ENCODE measurements at places on chromosomes 2 and 18.
A peak's percentile ranks its signal among the peaks of the same experiment; 100 is the strongest.

DNA sequence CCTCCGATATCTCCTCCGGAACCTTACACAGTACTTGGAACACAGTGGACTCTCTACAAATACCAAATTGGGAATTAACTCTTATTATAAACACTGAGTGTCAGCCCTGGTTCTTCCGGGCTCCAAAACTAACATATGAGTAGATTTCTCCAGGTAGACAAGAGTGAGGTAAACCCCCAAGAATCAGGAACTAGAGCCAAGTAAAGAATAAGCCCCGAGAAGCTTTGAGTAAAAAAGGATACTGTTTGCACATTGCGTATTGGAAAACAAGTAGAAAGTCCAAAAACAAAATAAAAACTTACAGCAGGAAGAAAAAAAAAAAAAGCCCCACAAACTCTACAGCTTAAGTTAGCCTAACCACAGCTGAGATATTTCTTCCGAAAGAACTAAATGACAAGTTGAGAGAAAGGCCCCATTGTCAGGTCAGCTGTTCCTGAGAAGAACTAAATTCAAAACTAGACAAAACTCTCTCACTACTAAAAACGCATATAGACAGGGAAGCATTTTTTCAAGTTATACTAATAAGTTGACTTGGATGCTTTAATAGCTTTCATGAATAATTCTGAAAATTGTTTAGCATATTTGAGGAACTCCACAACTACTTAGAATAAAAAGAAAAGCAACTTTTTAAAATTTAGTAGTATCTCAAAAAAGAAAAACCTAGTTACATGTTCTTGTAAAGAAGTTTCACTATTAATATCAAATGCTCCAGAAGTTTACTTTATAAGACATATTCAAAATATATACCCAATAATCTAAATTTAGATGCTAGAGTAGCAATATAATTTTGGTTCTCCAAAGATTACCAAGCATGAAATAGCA is 4.3 kb upstream of the HAAO start:
- no peak for DNase-seq

GRCh38 chr2:83953697-83954096 is 505.4 kb downstream of the SUCLG1 start:
- no peak for DNase-seq

- DNase-seq = no peak
Measured at GRCh38 chr2:186531257-186531775, 45.3 kb downstream of the ZC3H15 start.

- no peak for DNase-seq
Measured at GRCh38 chr2:204360218-204361007, 184.9 kb upstream of the PARD3B start.

GRCh38 chr2:72757177-72757775 is 68.6 kb downstream of the EXOC6B start:
- DNase-seq = no peak

- no peak for DNase-seq
Measured at GRCh38 chr2:96897491-96898134, 27.7 kb upstream of the SEMA4C start.

DNA sequence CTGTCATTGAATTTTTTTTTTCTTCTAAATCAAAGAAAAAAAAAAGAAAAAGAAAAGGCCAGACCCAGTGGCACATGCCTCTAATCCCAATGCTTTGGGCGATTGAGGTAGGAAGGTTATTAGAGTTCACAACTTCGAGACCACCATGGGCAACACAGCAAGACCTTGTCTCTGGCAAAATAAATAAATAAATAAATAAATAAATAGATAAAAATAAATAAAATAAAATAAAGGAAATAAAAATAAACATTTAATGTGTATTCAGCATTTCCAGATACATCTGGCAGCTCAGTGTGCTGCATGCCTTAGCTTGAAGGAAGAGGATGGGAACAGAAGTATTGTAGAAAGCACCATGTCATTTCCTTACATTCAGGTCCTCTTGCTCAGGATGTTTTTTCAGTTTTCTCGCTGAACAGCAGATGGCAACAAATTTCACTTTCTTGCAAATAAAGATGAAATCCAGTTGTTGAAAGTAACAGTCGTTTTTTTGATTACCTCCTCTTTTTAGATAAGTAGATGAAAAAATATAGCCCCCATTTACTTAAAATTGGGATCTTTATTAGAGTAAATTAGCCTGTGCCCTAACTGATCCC is 25.7 kb upstream of the FAM178B start:
- DNase-seq = no peak

- DNase-seq = no peak
Measured at GRCh38 chr2:239000089-239000488, 152.2 kb downstream of the TWIST2 start.

DNA sequence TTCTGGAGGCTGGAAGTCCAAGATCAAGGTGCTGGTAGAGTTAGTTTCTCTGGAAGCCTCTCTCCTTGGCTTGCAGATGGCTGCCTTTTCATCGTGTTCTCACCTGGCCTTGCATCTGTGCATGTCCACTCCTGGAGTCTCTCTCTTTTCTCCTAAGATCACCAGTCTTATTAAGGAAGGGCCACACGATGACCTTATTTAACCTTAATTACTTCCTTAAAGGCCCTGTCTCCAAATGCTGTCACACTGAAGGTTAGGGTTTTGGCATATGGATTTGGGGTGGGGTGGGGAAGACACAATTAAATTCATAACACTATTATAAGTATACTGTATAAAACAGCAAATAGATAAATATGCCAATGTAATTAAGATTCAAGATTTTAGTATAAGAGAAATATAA is 402.4 kb upstream of the HS6ST1 start:
- no peak for DNase-seq

- no peak for DNase-seq
Measured at GRCh38 chr2:18514526-18515461, 45.7 kb downstream of the RDH14 start.

DNA sequence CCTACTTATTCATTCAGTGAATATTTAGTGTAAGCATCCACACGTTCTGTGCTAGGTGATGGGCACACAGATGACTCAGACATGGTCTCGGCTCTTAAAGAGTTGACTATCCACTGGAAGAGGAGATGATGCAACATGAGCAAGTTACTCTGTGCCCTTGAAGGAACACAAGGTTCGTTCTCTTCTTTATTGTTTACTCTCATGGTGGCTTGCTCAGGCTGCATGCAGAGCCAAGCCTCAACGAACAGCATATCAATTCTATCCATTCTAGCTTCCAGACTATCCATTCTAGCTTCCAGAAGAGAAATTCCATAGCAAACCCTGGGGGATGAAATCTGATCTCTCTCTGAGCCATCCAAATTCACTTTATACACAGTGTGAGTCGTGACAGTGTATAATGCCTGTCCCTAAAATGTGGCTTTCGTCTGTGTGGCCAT is 68.1 kb upstream of the CTAGE1 start:
- DNase-seq = no peak

DNA sequence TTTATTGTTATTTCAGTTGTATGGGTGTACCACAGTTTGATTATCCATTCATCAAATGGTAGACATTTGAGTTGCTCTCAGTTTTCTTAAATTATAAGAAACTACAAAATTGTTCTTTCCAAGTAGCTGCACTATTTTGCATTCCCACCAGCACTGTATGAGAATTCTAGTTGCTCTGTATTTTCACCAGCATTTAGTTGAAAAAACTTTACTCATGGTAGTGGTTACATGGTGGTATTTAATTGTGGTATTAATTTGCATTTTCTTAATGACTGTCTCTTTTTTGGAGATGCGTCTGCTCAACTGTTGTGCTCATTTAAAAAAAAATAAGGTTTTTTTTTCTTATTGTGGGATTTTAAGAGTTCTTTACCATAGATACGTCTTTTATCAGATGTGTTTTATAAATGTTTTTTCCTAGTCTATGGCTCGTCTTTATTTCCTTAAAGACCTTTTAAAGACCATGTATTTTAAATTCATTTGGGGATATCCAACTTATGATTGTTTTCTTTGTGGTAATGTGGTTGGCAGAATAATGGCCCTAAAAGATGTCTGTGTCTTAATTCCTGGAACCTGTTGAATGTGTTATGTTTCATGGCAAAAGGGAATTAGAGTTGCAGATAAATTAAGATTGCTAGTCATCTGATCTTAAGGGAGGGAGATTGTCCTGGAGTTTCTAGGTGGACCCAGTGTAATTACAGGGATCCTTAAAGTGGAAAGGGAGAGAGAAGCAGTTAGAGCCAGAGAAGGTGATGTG is 37.4 kb downstream of the UBE2F start:
- no peak for DNase-seq

DNA sequence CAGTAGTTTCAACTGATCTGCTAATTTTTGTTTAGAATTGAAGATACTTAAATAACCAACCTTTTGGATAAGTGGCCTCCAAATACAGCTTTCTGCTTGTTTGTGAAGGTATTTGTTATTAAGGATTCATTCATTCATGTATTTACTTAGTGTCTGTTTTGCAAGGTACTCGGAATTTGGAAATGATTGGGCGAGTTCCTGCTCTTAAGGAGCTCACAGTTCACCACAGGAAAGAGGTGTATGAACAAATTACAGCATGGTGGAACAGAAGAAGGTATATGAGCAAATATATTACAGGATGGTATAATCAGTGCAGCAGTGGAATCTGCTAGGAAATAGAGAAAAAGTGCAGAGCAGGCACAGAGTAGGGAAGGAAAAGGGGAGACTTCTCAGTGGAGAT is 4.5 kb downstream of the ACSL3 start:
- no peak for DNase-seq

DNA sequence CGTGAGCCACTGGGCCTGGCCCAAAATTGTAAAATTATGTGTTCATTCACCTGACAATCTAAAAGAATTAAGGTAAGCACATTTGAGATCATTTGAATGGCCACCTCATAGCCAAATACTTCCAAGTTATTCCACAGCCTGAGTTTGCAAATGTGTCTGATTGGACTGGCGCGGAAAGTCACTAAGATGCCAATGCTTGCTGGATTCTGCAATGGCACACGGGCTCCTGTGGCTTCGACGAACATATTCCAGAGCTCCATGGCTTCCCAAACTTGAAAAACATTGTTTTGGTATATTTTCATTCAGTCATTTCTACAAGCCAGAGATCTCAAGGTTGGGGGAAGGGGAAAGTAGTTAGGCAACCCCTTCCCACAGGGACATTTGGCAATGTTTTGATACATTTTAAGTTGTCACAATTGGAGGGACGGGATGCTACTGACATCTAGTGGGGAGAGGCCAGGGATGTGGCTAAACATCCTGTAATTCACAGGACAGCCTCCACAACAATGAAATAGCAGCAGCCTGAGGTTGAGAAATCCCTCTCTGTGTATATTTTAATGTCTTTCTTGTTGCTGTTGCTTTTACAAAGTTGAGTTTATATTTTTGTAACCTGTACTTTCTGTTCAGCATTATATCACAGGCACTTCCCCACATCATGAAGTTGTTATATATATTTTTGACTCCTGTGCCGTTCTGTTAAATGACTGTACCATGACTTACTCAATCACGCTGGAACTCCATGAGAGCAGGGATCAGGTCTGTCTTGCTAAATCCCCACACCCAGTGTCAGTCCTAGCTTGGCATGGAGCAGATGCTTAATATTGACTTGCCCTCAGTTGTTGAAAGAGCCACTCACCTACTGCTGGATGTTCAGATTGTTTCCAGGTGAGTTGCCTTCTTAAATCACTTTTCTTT is 56.9 kb downstream of the COL4A4 start:
- peak; percentile 18 for DNase-seq

GRCh38 chr2:218892693-218893348 is 12.2 kb downstream of the WNT10A start:
- DNase-seq = peak; percentile 68

DNA sequence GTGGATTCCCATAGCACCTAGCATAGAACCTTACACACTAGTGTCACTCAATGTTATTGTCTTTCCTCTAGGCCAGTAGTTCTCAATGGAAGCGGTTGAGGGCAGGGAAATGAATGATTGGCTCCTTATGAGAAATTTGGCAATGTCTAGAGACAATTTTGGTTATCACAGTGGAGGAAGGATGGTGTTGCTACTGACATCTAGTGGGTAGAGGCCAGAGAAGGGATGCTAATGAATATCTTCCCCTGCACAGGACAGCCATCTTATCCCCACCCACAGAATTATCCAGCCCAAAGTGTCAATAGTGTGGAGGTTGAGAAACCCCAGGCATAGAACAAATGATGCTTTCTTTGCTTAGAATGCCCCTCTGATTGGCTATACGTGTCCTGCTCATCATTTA is 15.8 kb downstream of the C18orf63 start:
- DNase-seq = no peak

DNA sequence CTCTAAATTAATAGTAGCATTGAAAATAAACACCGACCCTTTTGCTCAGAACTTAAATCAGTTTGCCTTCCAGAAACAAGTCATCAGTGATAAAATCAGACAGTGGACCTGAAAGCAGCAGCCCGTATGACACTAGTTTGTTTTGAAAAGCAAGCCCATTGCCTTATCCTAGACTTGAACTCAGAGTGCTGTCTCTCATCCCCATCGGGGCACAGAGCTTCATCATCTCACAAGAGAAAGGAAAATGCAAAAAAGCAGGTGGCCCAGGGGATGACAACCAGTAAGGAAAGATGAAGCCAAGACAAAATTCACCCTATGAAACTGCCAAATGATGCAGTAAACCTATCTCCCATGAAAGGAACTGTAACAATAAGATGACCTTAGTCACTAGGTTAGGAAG is 71.2 kb downstream of the CERKL start:
- no peak for DNase-seq

- DNase-seq = no peak
Measured at GRCh38 chr18:22282311-22283115, 113.1 kb downstream of the GATA6 start.

DNA sequence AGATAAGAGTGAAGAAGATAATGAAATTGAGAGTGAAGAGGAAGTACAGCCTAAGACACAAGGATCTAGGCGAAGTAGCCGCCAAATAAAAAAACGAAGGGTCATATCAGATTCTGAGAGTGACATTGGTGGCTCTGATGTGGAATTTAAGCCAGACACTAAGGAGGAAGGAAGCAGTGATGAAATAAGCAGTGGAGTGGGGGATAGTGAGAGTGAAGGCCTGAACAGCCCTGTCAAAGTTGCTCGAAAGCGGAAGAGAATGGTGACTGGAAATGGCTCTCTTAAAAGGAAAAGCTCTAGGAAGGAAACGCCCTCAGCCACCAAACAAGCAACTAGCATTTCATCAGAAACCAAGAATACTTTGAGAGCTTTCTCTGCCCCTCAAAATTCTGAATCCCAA is 15.7 kb downstream of the MSH6 start:
- DNase-seq = no peak

DNA sequence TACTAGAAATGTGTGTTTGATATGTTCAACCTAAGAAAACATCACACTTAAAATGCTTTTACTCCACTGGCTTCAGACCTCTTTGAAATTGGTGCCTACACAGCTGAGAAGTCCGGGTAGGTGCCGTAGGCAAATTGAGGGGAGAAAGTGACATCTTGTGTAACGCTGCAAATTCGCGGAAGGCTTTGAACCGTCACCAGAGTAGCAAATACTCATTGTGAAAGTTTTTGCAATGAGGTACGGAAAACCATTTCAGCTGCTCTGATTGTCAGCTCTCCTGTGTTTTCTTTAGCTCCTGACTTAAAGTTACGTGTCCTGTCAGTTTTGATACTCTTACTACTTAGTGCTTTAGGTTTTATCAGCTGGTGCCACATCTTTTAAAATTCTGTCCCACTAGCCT is 224.5 kb downstream of the FAM210A start:
- DNase-seq = peak; percentile 7

GRCh38 chr2:3585261-3586109 is 9.4 kb upstream of the COLEC11 start:
- no peak for DNase-seq

Measured in stimulated activated CD4-positive, alpha-beta T cell treated with anti-CD3 and anti-CD28 coated beads, Interleukin-12 subunit alpha, Interleukin-12 subunit beta, amount 100 ng/mL, for 24 hours (primary cell).